Naive thymus-derived CD4-positive, alpha-beta T cell (primary cell): ENCODE measurements at places on chromosomes 5 and 9. TPM values are rescaled to one million over a fixed set of nuclear protein-coding genes. Genes with fewer than 3 reads are reported as not detected.

The LRRC19 gene
- not detected for total RNA-seq

DNA sequence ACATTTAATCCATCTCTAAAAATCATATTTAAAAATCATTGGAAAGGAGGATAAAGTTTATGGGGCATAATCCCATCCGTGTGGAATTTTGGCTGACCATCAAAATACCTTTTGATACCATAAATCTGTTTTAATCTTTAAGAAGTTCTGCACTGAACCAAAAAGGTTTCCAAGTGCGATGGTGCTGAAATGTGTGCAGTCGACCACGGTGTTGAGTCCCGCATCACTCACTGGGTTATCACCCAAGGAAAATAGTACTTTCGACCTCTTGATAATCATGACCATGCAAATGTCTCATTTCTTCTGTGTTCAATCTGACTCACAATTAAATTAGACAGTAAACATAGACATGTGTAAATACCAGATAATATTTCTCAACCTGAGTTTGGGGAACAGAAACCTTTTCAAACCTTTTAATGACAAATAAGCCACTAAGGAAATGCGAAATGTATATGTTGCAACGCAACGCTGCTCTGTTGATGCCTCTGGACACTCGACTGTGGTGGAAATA lies 62.0 kb upstream of the CDH6 start:
- H3K4me1 ChIP-seq: no peaks in the 10 kb centered on the region
- no peak overlapping the region for H3K4me3 ChIP-seq
- H3K27ac ChIP-seq: no peak overlapping the region
- H3K36me3 ChIP-seq: no peaks in the 10 kb centered on the region
- DNase-seq: no peak

- H3K27ac ChIP-seq: no peak overlapping the region
- H3K4me1 ChIP-seq: no peaks in the 10 kb centered on the region
- no peaks in the 10 kb centered on the region for H3K27me3 ChIP-seq
- no peak overlapping the region for H3K4me3 ChIP-seq
- no peaks in the 10 kb centered on the region for H3K36me3 ChIP-seq
- no peak for DNase-seq
Measured at GRCh38 chr9:10479172-10479571, 133.6 kb downstream of the PTPRD start.

DNA sequence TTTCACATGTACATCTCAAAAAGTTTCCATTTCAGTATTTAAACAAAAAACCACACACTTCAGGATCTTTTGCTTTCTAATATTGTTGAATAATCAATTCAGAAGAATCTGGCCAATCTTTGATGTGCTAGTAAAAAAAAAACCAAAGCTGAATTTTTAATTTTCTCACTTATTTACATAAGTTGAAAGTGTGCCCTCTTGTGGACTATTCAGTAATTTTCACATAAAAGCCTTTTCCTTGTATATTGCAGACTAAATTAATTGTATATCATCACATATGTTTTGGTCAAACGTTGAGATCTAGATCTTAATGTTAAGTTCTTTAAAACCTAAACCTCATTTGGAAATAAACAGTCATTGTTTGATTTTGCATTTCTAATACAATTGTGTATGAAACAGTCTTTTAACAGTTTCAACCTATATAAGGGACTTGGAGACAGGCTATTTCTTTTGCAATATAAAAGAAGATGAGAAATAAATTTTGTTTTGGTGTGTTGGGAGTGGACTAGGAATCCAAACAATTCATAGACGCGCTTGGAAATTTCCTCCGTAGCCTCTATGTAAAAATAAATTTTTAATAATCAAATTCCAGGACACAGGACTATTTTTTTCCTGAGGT lies 68.1 kb downstream of the NIPBL start:
- peak; percentile 7 for DNase-seq
- no peaks in the 10 kb centered on the region for H3K36me3 ChIP-seq
- H3K27ac ChIP-seq: no peak overlapping the region
- no peaks in the 10 kb centered on the region for H3K27me3 ChIP-seq
- no peak overlapping the region for H3K4me3 ChIP-seq

GRCh38 chr9:32454280-32454679 lies 69.8 kb downstream of the ACO1 start:
- H3K4me1 ChIP-seq: no peaks in the 10 kb centered on the region
- H3K27me3 ChIP-seq: no peaks in the 10 kb centered on the region
- no peak overlapping the region for H3K4me3 ChIP-seq
- no peak overlapping the region for H3K27ac ChIP-seq
